ACHN (cell line): ENCODE measurements at places on chromosomes 12 and 14.

DNA sequence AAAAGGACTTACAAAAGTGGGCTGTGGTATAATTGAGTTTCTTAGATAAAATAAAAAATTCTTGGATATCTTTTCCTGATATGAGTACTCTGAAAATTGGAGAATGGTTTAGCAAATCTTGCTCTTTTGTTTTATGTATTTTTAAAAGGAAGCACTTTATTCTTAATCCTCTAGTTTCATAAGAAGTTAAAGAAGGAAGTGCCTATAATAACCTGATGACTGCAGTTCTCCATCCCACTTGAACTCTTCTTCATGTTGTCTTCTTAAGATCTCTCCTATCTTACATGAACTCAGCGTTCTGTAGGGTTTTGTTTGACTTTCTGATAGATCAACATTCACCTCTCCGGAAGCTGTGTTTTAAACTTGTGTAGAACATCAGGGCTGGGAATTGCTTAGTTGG lies 271.0 kb downstream of the ERC1 start:
- no peak for DNase-seq

GRCh38 chr12:30450226-30450625 lies 245.4 kb downstream of the IPO8 start:
- no peak for DNase-seq

- peak; percentile 5 for DNase-seq
Observed at GRCh38 chr14:89221109-89221810, 195.8 kb downstream of the FOXN3 start.

DNA sequence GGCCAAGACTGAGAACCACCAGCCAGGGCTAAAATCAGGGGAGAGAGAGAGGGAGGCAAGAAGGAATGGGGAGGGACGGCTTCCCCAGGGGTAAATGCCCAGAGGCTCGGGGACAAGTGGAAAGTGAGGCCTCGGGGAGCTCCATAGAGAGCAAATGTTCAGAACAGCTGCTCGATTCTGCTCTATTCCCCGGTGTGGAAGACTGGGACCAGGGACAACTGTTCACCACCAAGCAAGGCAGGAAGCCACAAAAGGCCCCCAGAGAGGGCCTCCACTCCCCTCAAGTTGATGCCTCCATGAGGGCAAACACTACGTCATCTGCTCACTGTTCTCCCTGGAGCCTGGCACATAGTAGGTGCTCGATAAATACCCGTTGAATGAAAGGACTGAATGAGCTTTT lies 53.5 kb downstream of the IRF2BPL start:
- no peak for DNase-seq

- DNase-seq: no peak
Observed at GRCh38 chr14:32603992-32604565, 275.0 kb downstream of the AKAP6 start.

- DNase-seq: no peak
Observed at GRCh38 chr12:6826734-6827436, 1.3 kb upstream of the P3H3 start.

DNA sequence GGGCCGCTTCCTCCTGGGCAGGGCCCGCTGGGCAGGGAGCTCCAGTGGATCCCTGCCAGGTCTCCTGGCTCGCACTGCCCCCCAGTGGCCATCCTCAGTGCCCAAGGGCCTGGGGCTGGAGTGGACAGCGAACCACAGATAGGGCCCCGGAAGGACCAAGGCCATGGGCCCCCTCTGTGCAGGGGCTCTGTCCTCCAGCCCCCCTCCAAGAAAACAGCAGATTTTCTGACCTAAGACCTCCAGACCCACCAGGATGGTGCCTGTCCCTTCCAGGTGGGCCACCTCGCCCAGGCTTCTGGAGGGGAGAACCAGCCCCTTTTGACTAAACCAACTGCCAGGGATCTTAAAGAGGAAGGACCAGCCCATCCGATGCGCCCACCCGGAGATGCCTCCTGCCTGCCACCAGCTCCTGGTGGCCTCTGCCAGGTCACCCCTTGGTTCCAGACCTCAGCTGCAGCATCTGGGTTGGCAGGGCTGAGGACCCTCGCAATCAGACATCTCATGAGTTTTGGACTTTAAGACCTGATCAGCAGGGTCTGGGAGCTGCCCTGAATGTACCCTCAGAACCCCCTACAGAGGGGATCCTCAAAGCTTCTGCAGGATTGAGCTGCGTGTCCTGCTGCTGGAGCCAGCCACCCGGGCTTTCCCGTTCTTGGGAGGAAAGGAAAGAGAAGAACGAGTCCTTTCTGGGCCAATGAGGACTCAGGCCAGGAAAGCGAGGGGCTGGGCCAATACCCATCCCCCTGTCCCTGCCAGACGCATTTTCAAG lies 325.8 kb upstream of the DIO3 start:
- DNase-seq: peak; percentile 55
